ENCODE measurements at places on chromosomes 16 and 17. TPM values are rescaled to one million over a fixed set of nuclear protein-coding genes. Genes with fewer than 3 reads are reported as not detected.

The MEIOB gene
- total RNA-seq = not detected

The CACNA1H gene
- 45.0 TPM for total RNA-seq

The RND2 gene
- total RNA-seq = 55.5 TPM

The CLTC gene
- 343 TPM for total RNA-seq

The UBFD1 gene
- total RNA-seq = 111 TPM

Data from endodermal cell (in vitro differentiated cells).